T47D (cell line): ENCODE measurements at places on chromosomes 1 and 21.

DNA sequence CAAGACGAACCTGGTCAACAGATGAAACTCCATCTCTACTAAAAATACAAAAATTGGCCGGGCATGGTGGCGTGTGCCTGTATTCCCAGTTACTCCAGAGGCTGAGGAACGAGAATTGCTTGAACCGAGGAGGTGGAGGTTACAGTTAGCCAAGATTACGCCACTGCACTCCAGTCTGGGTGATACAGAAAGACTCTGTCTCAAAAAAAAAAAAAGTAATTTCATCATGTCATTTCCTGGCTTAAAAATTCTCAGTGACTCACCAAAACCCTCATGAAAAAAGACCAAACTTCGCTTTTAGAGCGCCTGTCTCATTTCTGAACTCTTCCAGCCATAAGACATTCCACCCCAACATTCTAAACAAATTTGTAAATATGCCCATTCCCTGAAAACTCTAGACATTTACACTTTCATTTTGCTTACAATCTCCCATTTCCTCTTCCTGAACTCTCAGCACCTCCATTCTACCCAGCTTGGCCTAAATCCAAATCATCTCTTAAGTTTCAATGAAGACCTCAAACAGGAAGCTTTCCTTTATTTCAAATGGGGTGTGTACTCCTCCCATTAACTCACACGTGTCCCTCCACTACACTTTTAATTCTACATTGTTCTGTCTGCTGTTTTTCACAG lies 50.5 kb upstream of the PRRC2C start:
- DNase-seq: no peak

DNA sequence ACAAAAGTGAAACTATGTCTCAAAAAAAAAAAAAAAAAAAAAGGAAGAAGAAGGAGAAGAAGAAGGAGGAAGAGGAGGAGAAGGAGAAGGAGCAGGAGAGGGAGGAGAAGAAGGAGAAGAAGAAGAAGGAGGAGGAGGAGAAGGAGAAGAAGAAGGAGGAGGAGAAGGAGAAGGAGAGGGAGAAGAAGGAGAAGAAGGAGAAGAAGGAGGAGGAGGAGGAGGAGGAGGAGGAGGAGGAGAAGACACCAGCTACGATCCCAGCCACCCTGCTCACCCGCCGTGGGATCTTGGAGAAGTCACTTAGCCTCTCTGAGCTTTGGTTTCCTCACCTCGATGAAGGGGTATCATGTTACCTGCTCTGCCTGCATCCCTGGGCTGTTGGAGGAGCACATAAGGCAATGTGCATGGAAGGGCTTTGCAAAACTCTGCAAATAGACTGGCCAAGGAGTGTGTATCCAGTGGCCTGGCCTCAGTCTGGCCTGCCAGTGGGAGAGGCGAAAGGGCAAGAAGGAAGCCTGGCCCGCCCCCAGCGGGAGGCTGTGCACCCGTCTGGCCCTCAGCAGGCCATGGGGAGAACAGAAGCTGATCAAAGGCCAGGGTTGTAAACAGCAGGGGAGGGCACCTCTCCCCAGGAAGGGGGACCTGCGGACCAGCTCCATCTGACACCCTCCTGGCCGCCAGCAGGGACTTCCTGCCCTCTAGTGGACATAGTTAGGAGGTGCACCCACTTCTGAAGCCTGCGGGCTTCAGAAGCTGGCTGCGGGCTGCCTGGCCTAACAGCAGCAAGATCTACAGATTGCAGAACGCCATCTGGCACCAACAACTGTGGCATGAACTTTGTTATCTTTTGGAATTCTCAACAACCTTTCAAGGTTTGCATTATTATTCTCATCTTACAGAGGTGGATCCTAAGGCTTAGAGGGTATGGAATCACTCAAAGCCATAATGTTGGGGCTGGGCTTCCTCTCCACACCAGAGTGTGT lies 19.2 kb upstream of the CDK18 start:
- peak; percentile 85 for DNase-seq

DNA sequence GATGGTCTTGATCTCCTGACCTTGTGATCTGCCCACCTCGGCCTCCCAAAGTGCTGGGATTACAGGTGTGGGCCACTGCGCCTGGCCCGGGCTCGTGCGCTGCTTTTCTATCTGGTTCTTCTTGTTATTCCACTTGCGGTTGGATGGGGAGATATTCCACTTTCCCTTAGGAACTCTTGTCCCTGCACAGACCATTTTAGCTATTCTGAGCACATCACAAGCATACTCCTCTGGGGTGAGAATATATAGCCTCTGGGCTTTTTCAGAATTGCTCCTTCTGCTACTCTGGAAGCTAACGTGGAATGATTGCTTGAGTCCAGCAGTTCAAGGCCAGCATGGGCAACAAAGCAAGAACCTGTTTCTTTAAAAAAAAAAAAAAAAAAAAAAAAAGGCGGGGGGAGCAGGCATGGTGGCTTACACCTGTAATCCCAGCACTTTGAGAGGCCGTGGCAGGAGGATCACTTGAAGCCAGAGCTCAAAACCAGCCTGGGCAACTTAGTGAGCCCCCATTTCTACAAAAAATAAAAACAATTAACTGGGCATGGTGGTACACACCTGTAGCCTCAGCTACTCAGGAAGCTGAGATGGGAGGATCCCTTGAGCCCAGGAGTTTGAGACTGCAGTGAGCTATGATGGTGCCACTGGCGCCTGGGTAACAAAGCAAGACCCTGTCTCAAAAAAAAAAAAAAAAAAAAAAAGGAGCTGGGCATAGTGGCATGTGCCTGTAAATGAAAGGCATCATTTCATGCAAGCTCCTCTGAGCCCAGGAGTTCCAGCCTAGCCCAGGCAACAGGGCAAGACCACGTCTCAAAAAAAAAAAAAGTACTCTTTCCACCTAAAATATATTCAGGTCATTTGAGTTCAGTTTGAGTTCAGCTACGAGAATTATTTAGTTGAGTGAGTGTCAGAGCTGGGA lies 11.8 kb upstream of the PGD start:
- DNase-seq: peak; percentile 52

GRCh38 chr1:94142583-94142982 lies 21.6 kb upstream of the ABCA4 start:
- DNase-seq: no peak

DNA sequence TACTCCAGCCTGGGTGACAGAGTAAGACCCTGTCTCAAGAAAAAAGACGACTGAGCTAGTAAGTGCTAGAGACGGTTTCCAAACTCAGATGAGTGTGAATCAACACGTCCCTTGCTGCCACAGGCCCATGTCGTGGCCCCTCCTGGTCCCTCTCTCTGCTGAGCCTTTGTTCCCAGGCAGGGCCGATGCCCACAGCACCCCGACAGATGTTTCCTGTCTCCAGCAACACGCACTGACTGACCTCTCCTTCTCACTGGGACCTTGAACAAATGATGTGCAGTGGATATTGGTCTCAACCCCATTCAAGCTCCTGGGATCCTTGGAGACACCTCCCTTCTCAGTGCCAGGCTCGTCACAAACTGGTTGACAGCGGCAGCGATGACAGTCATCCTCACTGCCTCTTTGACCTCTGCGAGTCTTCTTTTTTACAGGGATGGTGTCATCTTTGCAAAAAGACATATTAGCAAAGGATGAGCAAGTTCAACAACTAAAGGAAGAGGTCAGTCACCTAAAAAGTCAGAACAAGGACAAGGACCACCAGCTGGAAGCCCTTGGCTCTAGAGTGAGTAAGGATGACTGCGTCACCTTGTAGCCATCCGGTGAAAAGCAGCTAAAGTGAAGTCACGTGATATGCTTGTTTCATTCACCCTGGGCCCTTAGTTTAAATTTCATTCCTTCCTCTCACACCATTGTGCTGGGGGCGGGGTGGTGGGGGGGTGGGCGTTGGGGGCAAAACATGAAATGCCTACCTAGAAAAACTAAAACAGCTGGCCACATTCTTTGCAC lies 65.8 kb downstream of the FHAD1 start:
- DNase-seq: no peak

- DNase-seq: no peak
Observed at GRCh38 chr21:37866027-37866426, 50.2 kb downstream of the KCNJ6 start.

DNA sequence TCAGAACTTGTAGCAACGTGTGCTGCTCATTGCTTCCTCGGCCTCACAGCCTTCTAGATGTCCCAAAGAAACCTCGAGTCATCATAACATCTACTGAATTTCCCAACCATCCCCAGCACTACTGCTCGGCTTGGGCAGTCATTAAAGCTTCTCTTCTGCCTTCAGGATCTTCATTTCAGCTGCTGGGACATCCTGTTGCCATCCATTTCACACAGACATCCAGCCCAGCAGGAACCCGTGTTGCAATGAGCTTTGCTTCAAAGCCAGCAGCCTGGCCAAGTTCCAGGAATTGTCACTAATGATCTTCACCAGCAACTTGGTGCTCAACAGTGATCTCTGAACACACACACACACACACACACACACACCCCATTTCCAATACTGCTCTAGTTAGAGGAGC lies 18.5 kb downstream of the WLS start:
- no peak for DNase-seq

- peak; percentile 65 for DNase-seq
Observed at GRCh38 chr1:22053017-22053860, 730 bp downstream of the CDC42 start.

DNA sequence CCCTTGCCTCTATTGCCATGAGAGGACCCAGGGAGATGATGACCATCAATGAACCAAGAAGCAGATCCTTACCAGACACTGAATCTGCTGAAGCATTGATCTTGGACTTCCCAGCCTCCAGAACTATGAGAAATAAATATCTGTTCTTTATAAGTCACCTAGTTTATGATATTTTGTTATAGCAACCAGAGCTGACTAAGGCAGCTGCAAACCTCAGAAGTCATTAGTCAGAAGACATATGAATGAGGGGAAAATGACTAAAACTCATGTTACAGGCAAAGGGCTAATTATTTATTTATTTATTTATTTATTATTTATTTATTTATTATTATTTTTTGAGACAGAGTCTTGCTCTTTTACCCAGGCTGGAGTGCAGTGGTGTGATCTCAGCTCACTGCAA lies 321.1 kb downstream of the TGFB2 start:
- DNase-seq: no peak

DNA sequence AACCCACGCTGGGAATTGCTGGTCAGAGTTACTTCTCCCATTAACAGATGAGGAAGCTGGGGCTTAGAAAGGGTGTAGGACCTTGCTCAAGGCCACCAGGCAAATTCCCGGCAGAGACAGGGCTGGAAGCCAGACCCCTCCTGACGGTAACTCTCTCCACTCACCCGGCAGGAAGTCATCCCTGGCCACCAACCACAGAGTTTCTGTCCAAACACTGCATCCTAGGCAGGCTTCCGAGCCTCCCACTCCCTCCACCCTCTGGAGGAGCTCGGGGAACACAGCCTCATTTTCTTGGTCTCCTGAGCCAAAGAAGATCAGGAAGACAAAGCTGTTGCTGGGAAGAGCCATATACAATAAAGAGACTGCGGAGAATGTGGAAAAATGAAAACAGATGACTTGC lies 25.0 kb upstream of the ZNF436 start:
- no peak for DNase-seq

GRCh38 chr1:54400329-54400728 lies 5.9 kb downstream of the SSBP3 start:
- no peak for DNase-seq

GRCh38 chr1:218351391-218352074 lies 6.4 kb downstream of the TGFB2 start:
- DNase-seq: no peak

DNA sequence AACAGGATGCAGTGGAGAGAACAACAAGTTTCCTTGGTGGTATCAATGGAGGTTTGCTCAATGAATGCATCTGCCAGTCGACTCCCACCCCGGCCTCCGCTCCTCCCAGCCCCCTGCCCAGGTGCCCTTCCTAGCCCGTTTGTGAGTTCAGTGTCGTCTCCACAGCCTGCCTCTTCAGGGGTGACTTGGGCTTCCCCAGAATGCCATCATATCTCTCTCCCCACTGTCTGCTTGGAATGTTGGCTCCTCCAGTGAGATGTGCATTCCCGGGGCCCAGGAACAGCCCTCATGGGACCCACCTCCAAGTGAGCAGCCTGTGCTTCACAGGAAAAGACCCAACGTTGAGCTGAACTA lies 30.5 kb downstream of the MATN1 start:
- no peak for DNase-seq

DNA sequence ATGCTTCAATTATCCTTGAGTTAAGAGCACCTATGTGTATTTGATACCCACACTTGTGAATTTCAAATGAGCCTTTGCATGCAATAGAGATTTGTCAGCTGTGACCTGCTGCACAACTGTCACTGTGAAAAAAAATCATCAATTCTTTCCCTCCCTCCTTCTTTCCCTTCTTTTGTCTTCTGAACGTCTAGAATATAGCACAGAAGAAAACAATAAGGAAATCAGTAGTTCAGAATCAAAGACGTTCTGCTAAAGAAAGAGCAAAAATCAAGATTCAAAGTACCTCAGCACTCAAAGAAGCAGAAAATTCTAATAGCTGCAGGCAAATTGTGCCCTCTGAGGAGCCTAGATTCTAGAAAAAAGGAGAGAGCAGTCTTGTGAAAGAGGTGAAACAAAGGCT lies 1.7 kb upstream of the FMN2 start:
- DNase-seq: no peak

- no peak for DNase-seq
Observed at GRCh38 chr1:229340496-229340895, 2.4 kb downstream of the CCSAP start.

DNA sequence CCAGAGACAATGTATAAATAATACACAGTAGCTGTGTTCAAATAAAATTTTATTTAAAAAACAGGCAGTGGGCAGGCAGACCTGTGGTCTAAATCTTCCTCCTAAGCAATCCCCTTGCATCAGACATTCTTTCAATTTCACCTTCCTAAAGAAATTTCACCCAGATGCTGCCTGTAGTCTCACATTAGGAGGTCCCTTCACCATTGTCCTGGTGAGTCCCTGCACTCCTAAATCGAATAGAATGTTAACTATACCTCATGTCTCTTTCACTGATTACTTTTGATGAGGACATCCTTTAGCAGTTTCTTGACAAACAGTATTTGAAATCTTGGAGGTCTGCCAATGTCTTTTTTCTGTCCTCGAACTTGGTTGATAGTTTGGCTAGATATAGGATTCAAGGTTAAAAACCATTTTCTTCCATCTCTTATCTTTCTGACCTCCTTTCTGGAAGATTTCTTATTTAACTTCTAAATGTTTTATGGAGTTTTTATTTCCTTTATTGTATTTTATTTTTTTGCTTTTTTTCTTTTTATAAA lies 77.5 kb downstream of the LPGAT1 start:
- DNase-seq: no peak

DNA sequence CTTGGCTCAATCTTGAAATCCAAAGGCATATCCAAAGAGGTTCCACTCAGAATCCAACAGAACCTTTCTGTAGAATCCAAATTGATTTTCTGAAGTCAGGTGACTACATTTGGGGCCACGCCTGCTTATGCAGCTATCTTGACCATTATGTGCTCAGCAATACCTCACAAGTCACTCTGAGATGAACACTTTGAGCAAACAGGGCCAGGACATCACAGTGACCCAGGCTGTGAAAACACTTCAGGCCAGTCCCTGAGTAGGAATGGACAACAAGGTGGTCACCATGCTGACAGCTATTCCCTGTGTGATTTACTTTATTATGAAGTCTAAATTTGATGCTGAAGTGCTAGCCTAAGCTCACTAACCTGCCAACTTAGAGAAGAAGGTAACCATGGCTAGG lies at the start of gene AKNAD1:
TSS of gene AKNAD1 (minus strand) at position 101 of the 400 bp plus-strand sequence. CDS start 4,430 bp downstream, outside the sequence.
- DNase-seq: no peak
